GM06990 (cell line): ENCODE measurements at places on chromosomes 4 and X.

GRCh38 chr4:56424697-56425514 lies 10.5 kb downstream of the PPAT start:
- DNase-seq, result no peak

DNA sequence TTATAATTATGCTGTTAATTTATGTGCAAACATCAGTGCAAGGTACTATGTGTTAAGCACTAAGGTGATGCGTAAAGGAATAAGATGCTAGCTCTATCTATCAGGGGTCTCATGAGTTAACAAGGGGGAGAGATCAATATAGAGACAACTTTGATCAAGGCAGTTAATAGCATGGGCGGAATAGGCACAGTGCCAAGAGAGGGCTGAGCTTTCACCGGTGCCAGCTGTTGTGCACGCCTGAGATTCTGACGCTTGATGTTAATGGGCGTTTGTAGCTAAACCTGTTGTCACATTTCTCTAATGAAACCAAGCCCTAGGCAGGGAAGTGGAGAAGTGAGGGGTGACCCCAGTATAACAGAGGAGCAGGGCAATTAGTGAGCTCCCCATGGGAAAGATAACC lies 86.0 kb upstream of the NMU start:
- no peak for DNase-seq

- no peak for DNase-seq
Observed at GRCh38 chrX:25531096-25531495, 515.3 kb upstream of the ARX start.

DNA sequence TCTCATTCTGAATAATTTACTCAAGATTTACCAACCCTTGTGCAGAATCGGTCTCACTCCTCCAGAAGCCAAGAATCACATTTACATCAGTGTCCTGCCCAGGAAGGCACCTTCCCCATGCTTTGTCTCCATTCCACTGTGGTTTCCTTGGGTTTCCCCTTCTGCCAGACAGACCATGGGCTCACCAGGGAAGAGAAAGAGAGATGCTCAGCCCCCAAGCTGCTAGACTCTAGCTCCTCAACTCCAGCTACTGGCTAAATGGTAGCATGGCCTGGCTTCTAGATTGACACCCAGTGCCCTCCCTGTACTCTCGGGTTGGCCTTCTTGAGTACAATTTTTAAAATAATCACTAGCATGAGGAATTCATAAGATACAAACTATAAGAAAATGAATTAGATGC lies 12.9 kb downstream of the TLR10 start:
- peak; percentile 36 for DNase-seq

GRCh38 chrX:92213786-92214185 lies 434.6 kb downstream of the PCDH11X start:
- DNase-seq, result no peak

DNA sequence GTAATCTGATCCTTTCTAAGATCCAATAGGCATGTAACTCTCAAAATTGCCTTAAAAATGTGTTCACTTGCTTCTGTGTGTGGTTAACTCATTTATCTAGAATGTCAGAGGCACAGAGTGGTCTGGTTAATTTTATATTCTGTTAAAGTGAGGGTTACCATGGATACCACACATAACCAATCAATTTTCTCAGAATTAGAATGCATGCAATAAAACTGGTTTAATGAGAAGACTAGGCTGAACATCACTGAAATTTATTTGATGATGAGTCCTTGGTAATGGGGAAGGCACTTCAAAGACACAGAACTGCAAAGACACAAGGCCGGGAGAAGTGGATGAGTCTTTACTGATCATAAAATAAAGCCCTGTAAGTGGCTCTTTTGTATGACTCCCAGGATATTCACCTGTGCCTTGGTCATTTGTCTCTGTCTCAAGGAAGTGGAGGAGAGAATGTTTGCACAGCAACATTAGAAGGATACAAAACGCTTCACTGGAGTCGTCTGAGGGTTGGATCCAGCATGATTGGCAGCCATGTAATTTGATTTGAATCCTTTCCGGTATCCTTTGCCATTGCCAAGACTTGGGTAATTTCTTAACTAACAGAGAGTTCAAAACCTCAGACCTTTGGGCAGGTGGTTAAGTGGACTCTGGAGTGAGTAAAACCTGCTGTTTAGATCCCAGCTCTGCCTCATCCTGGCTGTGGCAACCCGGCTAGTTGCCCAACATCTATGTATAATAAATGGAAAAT lies 94.0 kb upstream of the RBPJ start:
- no peak for DNase-seq

DNA sequence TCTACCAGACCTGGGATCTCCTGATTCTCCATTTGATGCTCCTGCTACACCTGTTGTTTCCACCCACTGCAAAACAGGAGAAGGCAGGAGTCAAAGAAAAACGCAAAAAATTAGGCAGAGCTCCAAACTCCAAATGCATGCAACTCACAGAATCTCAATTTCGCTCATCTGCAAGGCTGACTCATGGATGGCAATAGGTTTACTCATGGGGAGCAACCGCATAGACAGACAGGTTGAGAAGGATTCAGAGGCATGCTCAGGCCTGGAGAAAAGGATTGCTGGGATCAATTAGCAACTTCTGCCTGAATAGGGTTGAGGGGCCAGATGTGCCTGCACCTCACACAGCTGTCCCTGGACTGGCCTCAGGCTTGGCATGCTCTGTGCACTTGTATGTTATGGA lies 231.0 kb downstream of the LDB2 start:
- DNase-seq, result no peak

- DNase-seq, result no peak
Observed at GRCh38 chr4:47744253-47744652, 93.6 kb downstream of the CORIN start.

DNA sequence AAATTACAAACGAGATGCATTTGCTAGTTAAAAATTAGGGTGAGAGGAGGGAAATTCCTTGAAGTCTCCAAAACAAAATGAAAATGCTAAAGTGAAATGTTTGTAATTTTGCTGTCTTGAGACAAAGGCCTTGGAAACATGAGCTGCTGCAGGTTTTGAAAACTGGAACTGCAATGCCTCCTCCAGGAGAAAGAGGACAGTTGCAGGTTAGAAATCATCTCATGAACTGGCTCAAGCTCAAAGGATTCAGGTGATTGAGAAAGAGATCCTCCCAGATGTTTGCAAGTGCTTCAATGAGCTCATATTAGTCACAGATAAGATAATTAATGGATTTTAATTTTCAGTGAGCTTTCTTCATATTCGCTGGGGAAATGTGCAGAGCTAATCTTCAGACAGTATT lies 32.4 kb downstream of the SMPX start:
- no peak for DNase-seq

DNA sequence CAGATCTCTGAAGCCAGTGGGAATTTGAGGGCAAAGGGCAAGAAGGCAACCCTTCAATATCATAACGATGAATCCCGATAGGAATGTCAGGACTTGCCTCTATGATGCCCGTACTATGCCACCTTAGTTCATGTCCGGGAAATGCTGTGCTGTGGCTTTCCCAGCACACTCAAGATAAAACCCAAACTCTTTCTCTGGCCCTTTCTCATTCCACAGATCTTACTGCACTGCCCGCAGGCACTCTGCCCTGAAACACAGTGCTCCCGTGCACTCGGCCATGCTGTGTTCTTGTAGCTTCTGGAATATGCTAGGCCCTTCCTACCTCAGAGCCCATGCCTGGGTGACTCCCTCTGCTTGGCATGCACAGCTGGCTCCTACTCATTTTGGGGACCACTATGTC lies 26.3 kb downstream of the SORCS2 start:
- DNase-seq, result no peak

- no peak for DNase-seq
Observed at GRCh38 chr4:6991771-6992557, 51.2 kb upstream of the TADA2B start.

GRCh38 chrX:151970661-151971060 lies 3.8 kb downstream of the GABRE start:
- DNase-seq, result no peak

DNA sequence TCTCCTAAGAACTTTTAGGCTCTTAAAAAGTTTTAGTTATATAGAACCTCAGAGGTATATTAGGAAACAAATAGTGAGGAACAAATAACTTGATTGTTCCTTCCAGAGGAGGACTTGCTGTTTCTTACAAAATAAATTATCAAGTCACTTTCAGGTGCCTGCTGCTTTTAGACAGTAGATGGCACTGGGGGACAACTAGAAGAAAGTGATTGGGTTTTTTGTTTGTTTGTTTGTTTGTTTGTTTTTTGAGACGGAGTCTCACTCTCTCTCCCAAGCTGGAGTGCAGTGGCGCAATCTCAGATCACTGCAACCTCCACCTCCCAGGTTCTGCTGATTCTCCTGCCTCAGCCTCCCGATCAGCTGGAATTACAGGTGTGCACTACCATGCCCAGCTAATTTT lies 35.4 kb upstream of the CDKL5 start:
- no peak for DNase-seq

DNA sequence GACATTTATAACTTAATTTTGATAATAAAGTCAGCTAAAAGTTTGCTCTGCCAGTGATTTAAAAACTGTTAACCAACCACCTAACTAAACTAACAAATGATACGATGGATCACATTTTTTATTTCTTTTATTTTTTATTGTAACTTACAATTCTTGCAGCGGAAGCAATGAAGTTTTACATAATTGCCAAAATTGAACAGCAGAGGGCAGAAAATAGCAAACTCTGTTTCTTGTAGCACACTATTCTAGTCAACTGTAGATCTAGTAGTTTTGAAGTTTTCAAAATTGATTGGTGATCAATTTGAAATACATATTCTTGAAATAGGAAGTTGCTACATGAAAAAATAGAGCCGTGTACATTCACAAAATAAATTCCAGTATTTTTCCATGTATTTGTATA lies 2.8 kb upstream of the GRIA2 start:
- DNase-seq, result no peak

GRCh38 chr4:90357117-90357710 lies 230.0 kb downstream of the CCSER1 start:
- no peak for DNase-seq

DNA sequence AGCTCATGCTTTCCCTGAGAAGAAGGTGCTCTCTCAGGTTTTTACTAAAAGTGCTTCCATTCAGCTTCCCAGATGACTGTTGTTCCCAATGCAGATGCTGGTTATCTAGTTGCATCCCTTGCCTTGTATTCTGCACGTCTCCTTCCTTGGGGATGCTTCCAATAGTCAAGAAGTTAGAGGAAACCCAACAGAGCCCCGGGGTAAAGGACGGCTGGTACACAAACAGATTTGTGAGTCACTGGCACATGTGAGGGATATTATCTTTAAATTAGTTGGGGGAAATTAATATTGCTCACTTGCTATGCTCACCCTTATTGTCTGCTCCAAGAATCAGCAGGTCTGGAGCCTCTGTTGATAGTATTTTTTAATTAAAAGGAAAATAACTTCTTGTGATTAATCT lies 465.2 kb upstream of the BOD1L1 start:
- DNase-seq, result no peak

- DNase-seq, result no peak
Observed at GRCh38 chr4:78642934-78643333, 91.4 kb downstream of the ANXA3 start.

DNA sequence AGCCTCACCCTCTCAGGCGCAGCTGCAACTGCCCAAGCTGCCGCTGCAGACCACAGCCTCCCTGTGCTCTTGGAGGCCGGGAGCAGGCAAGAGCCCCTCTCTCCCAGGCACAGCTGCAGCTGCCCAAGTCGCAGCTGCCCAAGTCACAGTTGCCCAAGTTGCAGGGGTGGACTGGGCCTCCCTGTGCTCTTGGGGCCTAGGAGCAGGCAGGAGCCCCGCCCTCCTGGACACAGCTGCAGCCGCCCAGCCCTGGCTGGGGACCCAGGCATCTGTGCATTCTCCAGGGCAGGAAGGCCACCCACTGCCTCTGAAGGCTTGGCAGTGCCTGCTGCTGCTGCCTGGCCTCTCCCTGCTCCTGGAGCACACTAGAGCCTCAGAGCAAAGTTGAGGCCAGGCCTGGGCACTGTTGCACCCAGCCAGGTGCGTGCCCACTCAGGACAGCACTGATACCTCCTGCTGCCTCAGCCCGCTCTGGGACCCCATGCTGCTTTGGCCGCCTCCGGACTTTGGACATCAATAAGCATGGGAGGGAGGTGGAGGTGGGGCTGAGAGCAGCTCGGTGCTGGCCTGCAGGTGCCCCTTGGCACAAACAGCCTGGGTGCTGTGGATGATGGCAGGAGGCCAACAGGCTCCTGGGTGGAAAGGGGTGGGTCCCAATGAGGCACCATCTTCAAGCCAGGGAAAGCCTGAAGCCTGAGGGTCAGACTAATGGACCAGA lies 247.5 kb downstream of the PDGFC start:
- no peak for DNase-seq

DNA sequence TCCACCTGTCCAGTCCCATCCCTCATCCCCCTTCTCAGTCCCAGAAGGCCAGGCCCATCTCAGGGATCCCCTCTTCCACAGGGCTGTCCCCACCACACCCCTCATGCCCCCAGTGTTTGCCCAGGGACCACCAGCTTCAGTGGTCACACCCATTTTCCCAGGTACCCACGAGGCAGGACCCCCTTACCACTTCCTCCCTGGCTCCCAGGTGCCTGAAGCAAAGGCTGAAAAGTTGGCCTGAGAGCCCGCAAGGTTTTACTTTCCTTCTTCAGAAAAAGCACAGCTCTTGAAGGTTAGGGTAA lies 7.8 kb downstream of the TMEM271 start:
- DNase-seq, result no peak

- DNase-seq, result no peak
Observed at GRCh38 chr4:37653601-37654000, 32.6 kb downstream of the RELL1 start.

GRCh38 chrX:48890296-48890925 lies 7.2 kb downstream of the TIMM17B start:
- DNase-seq, result no peak

GRCh38 chr4:145099653-145100052 lies 1.5 kb downstream of the ABCE1 start:
- DNase-seq, result peak; percentile 10

- no peak for DNase-seq
Observed at GRCh38 chr4:7590189-7590588, 155.5 kb upstream of the PSAPL1 start.

DNA sequence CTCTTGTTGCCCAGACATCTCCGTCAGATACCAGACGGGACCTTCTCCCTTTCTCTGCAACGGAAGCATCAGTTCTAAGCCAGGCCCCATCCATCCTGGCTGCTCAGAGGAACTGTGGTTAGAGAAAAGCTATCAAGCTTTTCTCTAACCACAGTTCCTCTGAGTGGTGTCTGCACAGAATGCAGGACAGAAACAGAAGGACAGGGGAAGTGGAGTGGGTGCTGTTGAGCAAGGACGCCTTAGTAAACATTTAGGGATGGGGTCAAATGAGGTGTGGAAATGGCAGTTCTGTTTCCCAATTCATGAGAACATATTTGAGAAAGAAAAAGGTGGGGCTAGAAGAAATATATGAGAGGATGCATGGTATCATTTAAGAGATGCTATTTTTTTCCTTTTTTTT lies 283.8 kb downstream of the CRLF2 start:
- DNase-seq, result no peak
